Transverse colon (tissue), 4 donors: ENCODE measurements at places on chromosomes 3 and 15.
A peak's percentile ranks its signal among the peaks of the same experiment; 100 is the strongest.

DNA sequence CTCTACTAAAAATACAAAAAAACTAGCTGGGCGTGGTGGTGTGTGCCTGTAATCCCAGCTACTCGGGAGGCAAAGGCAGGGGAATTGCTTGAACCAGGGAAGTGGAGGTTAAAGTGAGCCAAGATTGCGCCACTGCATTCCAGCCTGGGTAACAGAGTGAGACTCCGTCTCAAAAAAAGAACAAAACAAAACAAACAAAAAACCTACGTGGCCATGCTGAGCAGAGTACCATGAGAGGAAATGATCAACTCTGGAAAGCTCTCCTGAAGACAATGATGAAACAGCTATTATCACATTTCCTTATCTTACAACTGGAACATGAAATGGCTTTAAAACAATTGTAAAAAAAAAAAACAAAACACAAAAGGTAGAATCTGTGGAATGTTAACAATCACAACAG is 75.2 kb downstream of the CHSY1 start:
- no peak for DNase-seq
- peaks cover 3% of the 10 kb centered on the region for H3K4me1 ChIP-seq
- H3K27me3 ChIP-seq, result no peaks in the 10 kb centered on the region
- no peak overlapping the region for H3K4me3 ChIP-seq
- H3K27ac ChIP-seq, result peak overlapping the region; percentile 2

DNA sequence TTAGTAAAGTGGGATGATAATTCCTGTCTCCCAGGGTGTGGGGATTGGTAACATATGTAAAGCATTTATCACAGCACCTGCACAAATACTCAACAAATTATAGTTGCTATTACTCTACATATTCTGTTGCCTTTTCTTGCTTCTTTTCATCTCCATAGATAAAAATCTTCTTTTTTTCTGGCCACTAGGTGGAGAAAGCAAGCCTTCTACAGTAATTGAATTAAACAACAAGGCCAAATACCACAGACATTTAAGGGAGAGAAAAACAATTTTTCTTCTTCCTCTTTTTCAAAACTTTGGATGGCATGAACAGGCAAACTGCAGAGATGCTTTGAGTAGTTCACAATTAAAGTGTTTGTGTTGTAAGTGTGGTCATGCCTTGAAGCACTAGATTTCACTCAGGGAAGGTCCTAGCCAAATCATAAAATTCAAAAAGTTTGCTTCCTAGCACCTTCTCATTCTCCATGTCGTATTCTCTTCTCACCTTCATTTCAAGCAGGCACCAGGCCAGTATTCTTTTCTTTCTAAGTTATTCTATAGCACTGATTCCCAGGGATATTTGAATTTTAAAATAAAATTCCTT is 493.4 kb upstream of the TGFBR2 start:
- no peaks in the 10 kb centered on the region for H3K27me3 ChIP-seq
- H3K4me1 ChIP-seq, result peaks cover 22% of the 10 kb centered on the region
- no peak overlapping the region for H3K27ac ChIP-seq
- H3K4me3 ChIP-seq, result no peak overlapping the region
- no peaks in the 10 kb centered on the region for H3K36me3 ChIP-seq
- DNase-seq, result no peak

- peak overlapping the region; percentile 76 for H3K27ac ChIP-seq
- H3K27me3 ChIP-seq, result no peaks in the 10 kb centered on the region
- no peak overlapping the region for H3K4me3 ChIP-seq
- DNase-seq, result no peak
- H3K36me3 ChIP-seq, result no peaks in the 10 kb centered on the region
Observed at GRCh38 chr3:73423116-73423515, 201.6 kb downstream of the PDZRN3 start.

DNA sequence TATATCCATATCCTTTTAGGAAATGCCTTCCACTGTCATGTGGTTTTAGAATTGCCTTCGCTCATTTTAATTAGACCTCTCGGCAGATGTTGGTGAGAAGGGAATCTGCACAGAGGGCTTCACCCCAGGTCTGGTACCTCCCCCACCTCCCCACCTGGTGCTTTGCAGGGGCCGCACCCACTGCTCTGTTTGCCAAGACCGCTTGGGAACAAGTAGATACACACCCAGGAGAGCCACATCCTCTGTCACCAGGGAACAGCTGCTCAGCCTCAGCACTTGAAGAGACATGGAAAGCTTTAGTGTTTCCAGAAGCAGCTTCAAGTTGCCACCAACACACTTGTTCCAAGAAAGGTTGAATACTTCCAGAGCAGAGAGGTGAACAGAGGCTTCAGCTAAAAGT is 21.8 kb downstream of the LRRC31 start:
- H3K4me1 ChIP-seq, result no peaks in the 10 kb centered on the region
- peak; percentile 50 for DNase-seq
- peaks cover 7% of the 10 kb centered on the region for H3K36me3 ChIP-seq
- H3K4me3 ChIP-seq, result no peak overlapping the region
- H3K27ac ChIP-seq, result peak overlapping the region; percentile 7

DNA sequence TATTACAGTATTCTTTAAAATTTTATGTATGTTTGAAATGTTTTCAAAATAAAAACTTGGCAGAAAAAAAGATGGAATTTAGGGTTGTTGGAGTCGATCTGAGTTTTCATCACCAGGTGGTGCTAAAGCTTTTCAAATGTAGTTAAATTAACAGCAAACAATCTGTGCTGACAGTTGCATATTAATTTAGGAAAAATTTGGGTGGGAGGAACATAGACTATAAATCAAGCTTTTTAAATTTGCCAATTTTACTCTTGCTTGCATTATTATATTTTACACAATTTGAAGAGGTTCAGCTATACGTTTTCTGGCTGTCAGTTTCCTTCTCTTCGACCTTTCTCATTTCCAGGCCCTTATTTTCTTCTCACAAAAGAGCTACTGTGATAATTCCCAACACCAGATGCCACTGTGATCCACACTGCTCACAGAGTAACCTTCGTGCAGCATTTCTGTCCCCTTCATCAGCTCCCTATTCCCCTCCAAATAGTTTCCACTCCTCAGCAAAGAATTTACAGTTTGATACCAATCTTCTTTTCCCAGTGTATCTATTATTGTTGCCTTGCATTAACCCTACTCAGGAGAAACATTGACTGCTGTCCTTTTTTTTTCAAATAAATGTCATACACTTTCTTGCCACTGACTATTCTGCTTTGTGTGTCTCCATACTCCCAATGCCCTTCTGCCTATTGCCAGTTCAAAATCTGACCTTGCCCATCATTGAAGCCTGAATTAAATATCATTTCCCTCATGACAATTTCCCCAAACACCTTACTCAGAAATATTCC is 53.4 kb upstream of the EIF5A2 start:
- H3K27me3 ChIP-seq, result no peaks in the 10 kb centered on the region
- peaks cover 6% of the 10 kb centered on the region for H3K4me1 ChIP-seq
- H3K27ac ChIP-seq, result no peak overlapping the region
- H3K4me3 ChIP-seq, result no peak overlapping the region

- no peak overlapping the region for H3K4me3 ChIP-seq
- no peaks in the 10 kb centered on the region for H3K27me3 ChIP-seq
- no peak overlapping the region for H3K27ac ChIP-seq
Observed at GRCh38 chr15:100770661-100771584, 108.7 kb upstream of the ALDH1A3 start.
